Liver (tissue), 10 donors: ENCODE measurements at places on chromosomes 11 and 22. TPM values are rescaled to one million over a fixed set of nuclear protein-coding genes. Genes with fewer than 3 reads are reported as not detected.

The FGF4 gene
- not detected for total RNA-seq

The GAB4 gene
- total RNA-seq, result not detected

The MS4A6E gene
- total RNA-seq, result 0.75 TPM

The DRD4 gene
- total RNA-seq, result not detected

The GAL3ST1 gene
- total RNA-seq, result 1.0 TPM

The CNTF gene
- total RNA-seq, result 3.8 TPM

The BAD gene
- 21.1 TPM for total RNA-seq

The MPPED1 gene
- total RNA-seq, result 0.89 TPM

The TENM4 gene
- total RNA-seq, result 0.25 TPM

The RIMBP3C gene
- total RNA-seq, result 0.08 TPM

The MOV10L1 gene
- total RNA-seq, result 0.17 TPM

The TCIRG1 gene
- total RNA-seq, result 96.1 TPM

The EMID1 gene
- 1.8 TPM for total RNA-seq

The CBX7 gene
- 21.8 TPM for total RNA-seq
